ENCODE measurements at places on chromosomes 5 and 9.

DNA sequence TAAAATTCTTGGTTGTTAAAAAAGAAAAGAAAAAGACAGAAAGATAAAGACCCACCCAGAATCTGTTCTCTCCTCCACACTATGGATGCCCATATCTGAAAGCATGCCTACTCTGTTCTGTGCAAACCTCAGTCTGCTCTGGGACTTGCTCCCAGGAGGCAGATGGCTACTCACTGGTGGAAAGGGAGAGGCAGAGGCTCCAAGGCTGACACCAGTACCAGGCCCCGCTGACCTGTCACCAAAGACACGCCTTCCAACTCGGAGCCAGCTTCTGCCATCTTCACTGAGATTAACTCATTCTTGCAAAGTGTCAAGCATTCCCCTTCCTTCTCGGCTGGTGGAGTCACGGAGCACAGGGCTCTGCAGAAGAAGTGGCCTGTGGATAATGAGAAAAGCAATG is 21.6 kb downstream of the SH3TC2 start:
- DNase-seq, result no peak

DNA sequence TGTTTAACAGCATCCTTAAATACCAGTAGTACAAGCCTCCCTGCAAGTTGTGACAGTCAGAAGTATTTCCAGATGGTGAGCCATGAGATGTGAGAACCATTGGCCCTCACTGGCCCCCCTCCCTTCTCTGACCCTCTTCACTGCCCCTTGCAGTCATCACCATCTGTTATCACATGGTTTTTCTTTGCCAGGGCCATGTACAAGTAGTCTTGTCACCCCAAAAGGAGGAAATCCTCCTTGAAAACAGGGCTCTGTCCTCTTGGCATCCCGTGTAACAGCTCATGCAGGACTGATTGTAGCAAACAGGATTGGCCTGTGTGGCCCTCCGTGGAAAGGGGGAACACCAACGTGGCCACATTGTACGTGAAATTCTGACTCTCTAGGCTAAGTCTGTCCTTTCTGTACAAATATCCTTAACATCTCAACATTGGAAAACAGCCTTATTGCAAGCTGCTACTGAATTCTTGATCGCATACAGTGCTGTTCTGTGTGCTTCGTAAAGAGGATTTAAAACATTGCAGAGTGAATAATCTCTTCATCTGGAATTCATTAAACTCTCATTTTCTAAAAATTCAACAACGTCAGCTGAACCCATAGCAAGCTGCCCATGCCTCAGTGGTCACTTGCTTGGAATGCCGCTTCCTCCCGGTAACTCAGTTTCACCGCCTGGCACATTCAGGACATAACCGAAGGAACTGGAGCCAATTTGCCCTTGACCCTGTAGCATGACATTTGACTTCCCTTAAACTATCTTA is 171.7 kb downstream of the ATPSCKMT start:
- DNase-seq, result no peak

- no peak for DNase-seq
These were observed 757 bp upstream of the CCDC192 start for GRCh38 chr5:127702434-127702833.

DNA sequence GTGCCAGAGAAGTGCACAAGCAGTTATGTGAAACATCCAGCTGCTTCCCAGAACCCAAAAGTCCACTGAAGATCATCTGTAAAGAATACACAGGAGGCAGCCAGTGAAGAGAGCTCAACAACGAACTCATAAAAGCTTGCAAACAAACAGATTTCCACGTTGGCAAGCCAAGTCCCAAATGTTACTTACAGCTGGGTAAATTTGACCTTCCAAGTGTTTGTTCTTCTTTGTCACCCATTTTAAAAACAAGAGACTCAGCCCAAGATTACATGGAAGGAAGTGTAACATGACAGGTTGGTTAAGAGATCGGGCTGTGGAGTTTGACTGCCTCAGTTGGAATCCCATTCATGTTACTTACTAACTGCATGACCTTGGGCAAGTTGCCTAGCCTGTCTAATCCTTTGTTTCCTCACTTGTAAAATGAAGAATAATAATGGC is 174.9 kb upstream of the PAPPA start:
- DNase-seq, result no peak

- DNase-seq, result no peak
These were observed 351.5 kb downstream of the GADD45G start for GRCh38 chr9:89956331-89956730.

DNA sequence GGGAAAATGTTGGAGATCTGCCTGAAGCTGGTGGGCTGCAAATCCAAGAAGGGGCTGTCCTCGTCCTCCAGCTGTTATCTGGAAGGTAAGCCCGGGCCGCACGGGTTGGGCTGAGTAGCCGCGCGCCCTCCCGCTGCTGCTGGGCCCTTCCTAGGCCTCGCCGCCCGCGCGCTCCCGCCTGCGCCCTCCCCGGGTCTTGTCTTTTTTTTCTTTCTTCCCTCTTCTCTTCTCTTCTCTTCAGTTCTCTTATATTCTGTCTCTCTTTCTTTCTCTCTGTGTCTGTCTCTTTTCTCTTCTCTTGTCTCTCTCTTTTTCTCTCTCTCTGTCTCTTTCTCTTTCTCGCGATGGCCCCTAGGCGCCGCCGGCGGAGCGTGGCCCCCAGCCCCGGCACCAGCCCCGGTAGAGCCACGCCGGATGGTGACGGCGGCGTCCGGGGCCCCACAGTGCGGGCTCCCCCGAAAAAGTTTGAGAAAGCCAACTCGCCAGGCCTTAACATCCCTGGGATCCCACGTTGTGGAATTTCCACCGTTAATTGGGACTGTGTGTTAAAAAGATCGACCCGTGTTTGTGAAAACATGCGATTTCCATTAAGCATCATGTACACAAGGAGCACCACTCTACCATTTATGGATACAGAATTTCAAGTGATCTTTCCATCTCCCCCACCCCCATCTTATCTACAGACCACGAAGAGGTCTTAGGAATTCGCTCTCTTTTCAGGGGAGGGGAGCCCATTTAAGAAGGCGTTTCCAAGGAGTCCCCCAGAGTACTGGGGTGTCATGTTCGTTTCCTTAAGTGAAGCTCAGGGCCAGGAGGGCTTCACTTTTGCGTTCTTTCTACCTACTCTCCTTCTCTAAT is 616 bp downstream of the ABL1 start:
- no peak for DNase-seq

DNA sequence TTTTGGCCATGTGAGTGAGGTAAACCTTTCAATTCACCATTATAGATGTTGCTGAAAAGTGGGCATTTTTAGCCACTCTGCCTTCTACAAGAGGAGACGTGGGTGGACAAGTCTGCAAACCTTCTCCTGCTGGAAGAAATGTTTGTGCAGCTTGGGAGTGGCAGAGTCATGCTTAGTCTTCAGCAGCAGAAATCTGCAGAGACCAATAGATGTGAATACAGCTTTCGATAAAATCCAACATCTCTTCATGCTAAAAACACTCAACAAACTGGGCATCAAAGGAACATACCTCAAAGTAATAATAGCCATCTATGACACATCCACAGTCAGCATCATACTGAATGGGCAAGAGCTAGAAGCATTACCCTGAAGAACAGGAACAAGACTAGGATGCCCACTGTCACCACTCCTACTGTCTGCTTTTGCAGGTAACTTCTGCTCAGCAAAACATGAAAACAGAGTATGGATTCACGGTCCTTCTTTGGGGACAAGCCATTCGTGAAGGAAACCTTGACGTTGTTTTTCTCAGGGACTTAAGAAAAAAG is 91.3 kb downstream of the RALGPS1 start:
- DNase-seq, result no peak

DNA sequence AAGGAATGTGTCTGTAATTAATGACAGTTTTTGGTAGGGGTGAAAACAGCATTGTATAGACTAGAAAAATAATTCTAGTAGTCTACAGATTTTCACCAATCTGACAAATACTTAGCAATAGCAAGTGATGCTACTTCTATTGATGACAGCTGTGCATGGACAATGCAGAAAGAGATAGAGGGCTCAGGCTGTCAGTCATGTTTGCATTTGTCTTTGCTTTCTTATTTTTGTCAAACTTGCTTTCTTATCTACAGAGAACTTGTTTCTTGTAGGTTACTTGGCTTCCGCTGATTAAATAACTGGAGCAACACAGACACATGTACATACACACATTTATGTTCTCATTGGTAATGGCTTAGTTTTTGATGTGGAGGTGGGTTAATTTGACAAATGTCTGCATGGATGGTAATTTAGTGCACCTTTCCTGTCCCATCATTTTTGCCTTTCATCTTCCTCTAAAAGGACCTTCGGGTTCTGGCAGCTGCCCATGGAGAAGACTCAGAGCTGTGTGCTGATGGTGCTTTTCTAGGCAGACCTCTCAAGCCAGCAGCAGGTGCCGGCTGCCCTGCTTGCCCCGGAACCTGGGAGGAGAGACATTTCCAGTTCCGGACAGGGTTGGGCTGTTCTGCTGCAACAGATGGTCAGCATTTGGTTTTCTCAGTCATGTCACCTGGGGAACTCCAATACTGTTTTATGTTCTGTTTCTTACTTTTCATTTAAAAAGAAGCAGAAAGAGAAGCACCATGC is 28.8 kb downstream of the CAMK4 start:
- no peak for DNase-seq

DNA sequence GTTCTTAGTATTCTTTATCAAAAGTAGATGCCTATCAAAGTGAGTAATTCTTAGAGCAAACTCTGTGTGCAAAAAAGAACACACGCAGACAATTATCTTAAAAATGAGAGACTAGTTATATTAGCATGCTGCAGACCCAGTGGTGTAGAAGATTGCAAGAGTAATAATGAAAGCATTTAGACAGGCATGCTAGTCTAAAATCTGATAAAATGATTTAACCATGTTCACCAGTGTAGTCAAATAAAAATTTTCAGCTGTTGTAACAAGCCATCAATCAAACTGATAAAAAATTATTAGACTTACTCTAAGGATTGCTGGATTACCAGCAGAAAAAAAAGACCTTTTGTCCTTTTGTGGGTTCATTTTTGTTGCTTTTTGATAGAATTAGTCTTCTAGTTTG is 241.9 kb upstream of the TLE4 start:
- no peak for DNase-seq

DNA sequence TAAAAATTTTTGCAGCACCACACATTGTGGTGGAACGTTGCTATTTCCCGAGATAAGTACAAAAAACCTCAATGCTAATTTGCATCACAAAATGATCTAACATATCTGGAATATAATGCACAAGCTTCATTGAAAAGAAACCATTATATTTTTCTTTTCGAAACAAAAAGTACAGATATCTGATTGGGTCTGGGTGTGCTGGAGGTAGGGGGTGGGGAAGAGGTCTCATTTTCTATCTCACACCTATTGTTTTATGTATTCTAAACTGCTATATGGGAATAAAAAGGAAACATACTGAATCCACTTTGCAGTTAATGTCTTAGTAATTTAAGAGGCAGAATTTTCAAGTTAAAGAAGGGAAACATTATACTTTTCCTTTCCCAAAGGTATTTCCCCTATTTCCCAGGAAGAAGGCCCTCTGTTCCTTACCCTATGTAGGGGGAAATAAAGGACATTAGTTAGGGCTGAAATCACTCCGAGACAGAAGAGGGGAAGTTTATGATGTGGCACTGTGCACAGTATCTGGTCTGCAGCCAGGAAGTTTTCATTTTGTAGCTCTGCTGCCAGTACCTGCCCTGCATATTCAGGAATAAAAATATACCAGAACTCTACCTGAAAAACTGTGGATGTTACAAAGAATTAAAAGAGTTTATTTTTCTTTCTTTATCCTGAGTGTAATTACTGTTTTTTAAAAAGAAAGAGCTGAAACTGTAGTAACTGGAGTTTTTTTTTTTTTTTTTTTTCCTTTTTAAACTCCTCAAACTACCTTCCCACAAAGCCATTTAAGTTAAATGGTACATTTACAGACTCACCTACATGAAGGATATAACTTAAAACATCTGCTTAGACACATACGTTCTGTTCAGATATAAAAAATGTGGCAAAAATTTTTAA is 7.4 kb downstream of the MEF2C start:
- DNase-seq, result no peak

DNA sequence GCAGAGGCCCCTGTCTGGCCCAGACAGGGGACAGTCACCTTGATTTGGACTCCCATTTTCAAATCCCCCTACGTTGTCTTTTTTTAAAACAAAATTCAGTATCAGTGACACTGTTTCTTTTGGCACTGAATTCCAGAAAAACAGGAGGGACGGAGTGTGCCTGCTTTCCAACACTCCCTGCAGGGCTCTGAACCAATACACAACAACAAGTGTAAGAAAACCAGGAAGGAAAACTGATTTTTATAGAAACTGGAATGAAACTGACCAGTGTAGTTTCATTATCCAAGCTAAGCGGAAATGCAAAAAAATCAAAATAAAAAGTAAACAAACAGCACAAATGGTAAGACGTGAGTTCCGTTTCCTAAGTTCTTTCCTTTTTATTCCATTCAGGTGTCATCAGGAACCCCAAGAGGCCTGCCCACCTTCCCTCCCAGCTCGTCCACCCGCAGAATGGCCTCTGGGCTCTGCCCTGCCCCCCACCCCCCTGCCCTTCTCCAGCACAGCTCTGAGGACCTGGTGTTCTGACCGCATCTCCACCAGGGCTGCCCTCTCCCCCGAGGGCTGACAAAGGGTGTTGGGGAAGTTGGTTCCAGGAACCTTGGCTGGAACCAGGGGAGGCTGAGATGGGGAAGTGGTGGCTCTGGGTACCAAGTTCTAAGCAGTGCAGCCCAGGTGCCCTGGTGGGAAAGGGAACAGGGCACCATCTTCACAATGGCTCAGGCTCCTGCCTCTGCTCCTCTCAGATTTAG is 73.6 kb downstream of the PSD2 start:
- no peak for DNase-seq

GRCh38 chr9:110769667-110770066 is 101.1 kb downstream of the MUSK start:
- no peak for DNase-seq

DNA sequence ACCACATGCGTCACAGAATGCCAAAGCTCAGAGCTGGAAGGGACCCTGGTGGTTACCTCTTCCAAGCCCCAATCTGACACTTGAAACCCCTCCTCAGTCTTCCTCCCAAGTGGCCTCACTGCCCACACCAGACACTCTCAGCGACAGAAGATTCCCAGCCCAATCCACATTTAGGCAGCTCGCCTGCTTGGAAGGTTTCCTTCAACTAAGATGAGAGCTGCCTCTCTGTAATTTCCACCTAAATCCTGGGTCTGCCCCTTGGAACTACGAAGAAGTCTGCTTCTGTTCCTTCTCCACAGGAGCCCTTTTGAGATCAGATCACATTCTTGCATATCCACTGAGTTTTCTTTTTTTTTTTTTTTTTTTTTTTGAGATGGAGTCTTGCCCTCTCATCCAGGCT is 83.7 kb downstream of the PAX5 start:
- DNase-seq, result no peak

- DNase-seq, result no peak
These were observed 46.0 kb downstream of the COL5A1 start for GRCh38 chr9:134687556-134687955.

All from HTR-8/SVneo (cell line).